ENCODE measurements at places on chromosomes 12 and 14. TPM values are rescaled to one million over a fixed set of nuclear protein-coding genes. Genes with fewer than 3 reads are reported as not detected.

The RBP5 gene
- total RNA-seq, result not detected

The ARHGDIB gene
- 730 TPM for total RNA-seq

DNA sequence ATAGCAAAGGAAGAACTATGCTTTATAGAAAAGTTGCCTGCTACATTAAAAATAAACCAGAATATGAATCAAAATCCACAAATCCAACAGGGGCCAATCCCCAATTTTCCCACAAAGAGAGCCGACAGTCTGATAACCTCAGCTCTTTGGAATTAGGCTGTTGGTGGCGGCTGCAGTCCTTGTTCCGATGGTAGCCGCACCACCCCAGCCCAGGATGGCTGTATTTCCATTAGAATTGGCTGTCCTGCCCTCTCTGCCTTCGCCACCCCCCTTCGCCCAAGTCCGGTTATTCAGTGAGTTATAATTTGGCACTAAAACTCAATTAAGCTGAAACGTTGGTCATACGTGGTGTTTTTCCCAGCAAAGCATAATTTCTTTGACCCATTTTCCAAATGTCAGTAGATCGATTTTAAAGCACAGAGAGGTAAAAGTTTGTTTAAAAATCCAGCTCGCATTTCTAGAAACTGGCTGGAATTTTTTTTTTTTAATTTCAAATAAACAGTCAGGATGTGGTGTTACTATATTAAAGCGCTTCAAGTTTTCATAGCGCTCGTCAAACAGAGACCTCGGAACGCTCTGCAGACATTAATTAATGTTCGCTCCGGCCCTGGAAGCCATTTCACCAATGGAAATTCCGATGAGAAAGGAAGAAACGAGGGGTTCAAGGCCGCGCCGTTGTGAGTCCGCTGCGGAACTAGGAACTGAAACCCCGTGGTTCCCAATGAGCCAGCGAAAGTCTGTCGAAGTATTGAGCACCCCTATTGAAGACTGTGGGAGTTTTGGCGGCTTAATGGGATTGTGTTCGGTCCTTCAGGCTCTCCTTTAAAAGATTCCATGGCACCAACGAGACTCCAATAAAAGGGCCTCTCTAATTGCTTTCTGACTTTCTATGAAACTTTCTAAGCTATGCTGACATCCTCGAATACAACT, 104.8 kb upstream of the DIO3 start:
- no peak overlapping the region for H3K27ac ChIP-seq
- H3K4me3 ChIP-seq, result no peak overlapping the region
- peaks cover 62% of the 10 kb centered on the region for H3K27me3 ChIP-seq
- no peaks in the 10 kb centered on the region for H3K36me3 ChIP-seq

DNA sequence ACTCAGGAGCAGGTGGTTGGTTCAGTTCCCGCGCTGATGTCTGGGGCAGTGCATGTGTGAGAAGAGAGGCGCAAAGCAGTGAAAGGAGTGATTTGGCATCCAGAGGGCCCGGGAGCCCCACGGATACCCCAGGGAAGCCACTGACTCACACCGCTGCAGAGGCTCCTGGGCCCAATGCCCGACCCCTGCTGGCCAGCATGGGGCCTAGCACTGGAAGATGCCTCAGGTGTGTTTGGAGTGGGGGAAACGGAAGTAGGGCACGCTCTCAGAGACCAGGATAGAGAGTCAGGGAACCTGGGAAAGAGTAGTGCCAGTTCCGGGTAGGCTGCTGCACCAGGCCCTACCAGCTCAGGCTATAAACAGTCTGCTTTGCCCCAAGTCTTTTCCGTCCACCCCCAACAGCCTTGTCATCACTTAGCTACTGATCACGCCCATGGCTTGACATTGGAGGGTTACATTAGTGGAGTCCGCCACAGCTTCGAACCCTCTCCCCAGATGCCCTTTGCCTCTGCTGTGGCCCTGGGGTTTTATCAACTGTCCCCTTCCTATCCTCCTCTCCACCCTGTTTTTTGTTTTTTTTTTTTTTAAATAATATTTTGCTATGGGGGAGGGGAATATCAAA, 9.5 kb upstream of the CSAD start:
- H3K36me3 ChIP-seq, result peaks cover 24% of the 10 kb centered on the region
- peaks cover 13% of the 10 kb centered on the region for H3K4me1 ChIP-seq
- no peak overlapping the region for H3K4me3 ChIP-seq
- peak; percentile 61 for DNase-seq

DNA sequence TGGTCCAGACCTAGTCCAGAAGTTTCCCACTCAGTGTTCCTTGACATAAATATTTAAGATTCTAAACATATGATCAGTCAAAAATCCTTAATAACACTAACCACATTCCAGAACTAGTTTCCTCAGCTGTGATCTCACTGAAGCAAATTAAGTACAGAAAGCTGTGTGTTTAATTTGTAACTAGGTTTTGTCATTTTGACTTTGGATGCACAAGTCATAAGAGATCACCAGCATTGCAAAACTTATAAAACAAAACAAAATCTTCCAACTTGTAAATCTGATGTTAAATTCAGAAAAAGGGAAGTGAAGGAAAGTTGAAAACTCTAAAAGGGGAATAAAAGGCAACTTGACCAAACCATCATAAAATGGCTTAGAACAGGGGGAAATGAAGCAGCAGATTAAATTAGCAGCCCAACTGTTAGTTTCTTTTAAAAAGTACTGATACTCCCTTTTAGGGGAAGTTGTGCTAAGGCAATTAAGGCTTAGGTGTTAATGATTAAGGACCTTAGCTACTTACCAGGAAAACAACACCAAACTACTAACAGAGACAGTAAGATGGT, 56.6 kb downstream of the SH2B3 start:
- no peak overlapping the region for H3K4me3 ChIP-seq
- no peak for DNase-seq
- no peaks in the 10 kb centered on the region for H3K27me3 ChIP-seq
- peaks cover 1% of the 10 kb centered on the region for H3K4me1 ChIP-seq

- no peak overlapping the region for H3K27ac ChIP-seq
- H3K4me3 ChIP-seq, result no peak overlapping the region
- DNase-seq, result no peak
- H3K4me1 ChIP-seq, result peaks cover 9% of the 10 kb centered on the region
Observed at GRCh38 chr14:95666450-95666849, 19.8 kb upstream of the TCL1B start.
